ENCODE measurements at places on chromosomes 5 and 9. TPM values are rescaled to one million over a fixed set of nuclear protein-coding genes. Genes with fewer than 3 reads are reported as not detected.

DNA sequence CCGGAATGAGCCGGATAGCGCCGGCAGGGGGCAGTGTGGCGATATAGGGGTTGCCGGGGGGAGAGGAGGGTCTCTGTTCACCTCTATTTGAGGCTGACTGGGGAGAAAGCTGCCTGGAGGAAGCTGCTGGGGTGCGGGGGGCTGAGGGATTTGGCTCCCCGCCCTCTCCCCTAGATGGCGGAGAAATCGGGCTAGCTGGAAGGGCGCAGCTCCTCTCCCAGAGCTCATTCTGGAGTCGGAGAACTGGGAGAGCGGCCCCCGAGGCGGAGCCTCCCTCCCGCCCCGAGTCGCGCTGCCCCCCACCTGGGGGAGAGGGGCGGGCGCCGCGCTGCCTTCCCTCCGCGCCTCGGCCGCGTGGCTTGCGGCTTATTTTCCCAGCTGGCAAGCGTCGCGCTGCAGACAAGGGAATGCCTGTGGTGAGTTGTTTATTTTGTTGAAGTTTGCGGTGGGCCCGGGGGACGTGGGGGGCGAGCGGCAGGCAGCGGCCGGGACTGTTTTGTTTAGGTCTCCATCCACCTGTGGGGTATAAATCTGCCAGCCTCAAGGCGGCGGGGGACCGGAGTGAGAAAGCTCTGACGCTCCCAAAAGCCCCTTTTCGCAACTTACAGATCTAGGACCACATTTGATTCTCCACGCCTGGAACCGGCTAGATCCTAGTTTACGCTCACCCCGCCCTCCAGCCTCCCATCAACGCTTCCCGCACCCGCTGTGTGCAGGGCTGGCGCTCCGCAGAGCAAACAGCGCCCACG is 4.1 kb upstream of the RGMB start:
- DNase-seq: no peak

DNA sequence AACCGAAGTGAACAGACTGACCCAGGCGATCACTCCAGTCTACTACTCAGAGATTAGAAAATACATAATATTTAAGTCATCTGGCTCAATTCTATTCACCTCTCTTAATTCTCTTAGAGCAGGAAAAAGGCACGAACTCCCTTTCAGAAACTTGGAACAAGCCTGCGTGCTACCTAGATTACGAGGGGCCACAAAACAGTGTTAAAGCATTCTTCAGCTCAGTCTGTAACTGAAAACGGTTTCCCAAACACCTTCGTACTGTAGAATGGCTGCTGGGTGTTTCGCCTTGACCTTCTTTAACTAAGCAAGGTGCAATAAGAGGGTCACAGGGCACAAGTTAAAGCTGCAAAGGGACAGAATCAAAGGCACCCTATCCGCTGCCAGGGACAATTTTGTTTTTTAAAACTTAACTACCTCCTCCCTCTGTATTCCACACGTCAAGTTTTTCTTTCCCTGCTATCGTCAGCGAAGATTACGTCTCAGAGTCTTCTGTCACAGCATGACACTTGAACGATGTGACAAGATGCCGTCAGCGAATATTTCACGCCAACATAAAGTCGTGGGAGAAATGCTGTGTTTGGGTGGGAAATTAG is 687 bp downstream of the LYSMD3 start:
- DNase-seq: peak; percentile 31

DNA sequence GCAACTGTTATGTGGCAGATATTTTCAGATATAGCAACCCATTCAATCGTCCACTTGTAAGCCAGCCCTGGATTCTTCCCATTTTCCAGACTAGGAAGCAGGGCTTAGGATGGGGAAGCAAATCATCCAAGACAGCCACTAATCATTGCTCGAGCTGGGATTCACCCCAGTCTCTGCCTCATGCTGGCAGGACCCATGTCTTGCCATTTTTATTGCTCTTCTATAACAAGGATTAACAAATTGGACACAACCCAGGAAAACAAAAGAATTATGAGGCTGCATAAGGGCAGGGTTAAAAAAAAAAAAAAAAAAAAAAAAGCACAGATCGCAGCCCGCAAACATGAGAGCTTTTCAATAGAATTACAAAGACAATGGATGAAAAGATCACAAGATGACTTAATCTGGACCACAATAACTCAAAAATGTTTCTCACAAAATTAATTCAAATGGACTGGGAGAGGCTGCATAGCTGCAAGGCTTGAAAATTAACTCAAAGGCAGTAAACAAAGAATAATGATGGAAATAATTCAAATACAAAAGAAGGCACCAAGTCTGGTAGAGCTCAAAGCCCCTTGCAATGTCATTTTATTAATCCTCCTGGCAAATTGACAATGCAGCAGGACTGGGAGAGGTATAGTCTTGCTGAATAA is 40.7 kb downstream of the ASTN2 start:
- no peak for DNase-seq

GRCh38 chr5:6755941-6756340 is 42.7 kb downstream of the TENT4A start:
- no peak for DNase-seq

- DNase-seq: no peak
Measured at GRCh38 chr9:105531530-105531929, 26.4 kb upstream of the FKTN start.

- DNase-seq: no peak
Measured at GRCh38 chr9:127419348-127419747, 4.8 kb upstream of the ZNF79 start.

DNA sequence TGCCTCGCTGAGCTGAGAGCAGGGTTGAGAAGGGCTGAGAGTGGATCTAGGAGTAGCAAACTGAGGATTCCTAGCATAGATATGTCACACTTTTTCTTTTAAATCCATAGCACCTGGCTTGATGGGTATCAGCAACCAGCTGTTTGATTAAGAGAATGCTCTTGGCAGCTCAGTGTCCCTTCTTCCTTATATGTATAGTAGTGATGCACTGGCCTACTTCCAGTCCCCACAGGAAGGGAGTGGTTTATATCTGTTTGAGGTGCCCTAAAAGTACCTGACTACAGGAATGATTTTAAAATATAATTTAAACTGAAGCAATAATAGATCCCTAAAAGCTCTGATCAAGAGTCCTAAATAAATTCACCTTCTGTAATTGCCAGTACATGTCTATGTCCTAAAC is 546.8 kb upstream of the ZNF608 start:
- no peak for DNase-seq

- no peak for DNase-seq
Measured at GRCh38 chr9:92608909-92609445, 61.0 kb downstream of the IPPK start.

DNA sequence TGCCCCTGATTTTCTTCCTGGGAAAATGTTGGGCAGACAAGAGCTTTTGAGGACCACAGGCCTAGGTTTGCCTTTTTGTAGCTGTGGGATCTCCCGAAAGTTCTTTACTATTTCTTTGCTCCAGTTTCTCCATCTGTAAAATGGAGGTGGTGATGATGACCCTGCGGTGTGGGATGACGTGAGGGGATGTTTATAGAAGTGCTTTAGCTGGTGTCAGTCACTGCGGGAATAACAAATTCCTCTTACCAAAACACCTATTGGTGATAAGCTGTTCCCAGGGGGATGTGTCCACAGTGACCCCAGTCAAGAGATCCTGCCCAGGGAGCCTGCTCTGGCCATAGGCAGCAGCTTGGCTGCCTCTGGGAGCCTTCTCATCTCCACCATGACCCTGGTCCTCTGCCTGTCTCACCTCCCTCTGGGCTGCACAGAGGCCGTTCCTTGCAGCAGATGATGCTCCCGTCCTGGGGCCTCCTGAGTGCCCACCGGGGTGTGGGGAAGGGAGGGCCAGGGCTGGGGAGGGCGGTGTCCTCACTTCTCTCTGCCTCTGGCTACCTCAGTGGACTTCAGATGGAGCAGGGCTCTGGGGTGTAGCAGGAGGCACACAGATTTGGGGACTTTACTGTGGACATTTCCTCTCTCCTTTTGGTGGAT is 77.2 kb downstream of the COL15A1 start:
- no peak for DNase-seq

GRCh38 chr5:33049298-33049697 is 338.2 kb downstream of the NPR3 start:
- peak; percentile 63 for DNase-seq

- no peak for DNase-seq
Measured at GRCh38 chr5:9977070-9977469, 272.6 kb downstream of the ATPSCKMT start.

DNA sequence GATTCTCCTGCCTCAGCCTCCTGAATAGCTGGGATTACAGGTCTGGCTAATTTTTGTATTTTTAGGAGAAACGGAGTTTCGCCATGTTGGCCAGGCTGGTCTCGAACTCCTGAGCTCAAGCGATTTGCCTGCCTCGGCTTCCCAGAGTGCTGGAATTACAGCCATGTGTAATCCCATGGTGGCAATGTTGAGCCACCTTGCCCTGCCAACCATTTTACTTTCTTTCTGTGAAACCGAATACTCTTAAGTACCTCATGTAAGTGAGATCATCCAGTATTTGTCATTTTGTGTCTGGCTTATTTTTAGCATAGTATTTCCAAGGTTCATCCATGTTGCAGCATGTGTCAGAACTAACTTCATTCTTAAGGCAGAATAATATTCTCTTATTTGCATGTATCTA is 8.2 kb downstream of the PRRC2B start:
- DNase-seq: peak; percentile 89

DNA sequence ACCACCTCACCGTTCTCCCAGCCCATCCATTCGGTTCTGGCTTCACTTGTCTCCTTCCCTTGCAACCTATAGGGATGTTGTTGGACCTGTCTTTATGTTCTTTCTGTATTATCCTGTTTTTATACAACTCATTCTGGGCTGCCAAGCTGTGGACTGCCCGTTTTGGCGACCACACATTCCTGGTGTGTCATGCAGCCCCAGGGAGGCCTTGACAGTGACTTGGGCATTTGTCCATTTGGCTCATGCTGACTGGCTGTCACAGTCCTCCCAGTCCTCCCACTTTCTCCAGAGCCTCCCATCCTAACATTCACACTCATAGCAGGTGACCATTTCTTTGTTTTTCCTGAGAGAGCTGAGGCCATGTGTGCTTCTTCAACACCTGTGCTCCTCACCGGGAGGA is 136.4 kb downstream of the SLF1 start:
- no peak for DNase-seq

GRCh38 chr5:67253911-67254310 is 57.3 kb upstream of the CD180 start:
- no peak for DNase-seq

MEGF10 gene
- 0.26 TPM for total RNA-seq

QSOX2 gene
- total RNA-seq: 12.1 TPM

IFNA7 gene
- total RNA-seq: not detected

PLEKHG4B gene
- not detected for total RNA-seq

NUTM2G gene
- not detected for total RNA-seq

MEIKIN gene
- not detected for total RNA-seq

ADAMTS16 gene
- total RNA-seq: not detected

TNPO1 gene
- total RNA-seq: 265 TPM

PCDHB3 gene
- 0.13 TPM for total RNA-seq

APBB3 gene
- 8.1 TPM for total RNA-seq

ANKRD20A1 gene
- total RNA-seq: 0.26 TPM

SLC36A2 gene
- not detected for total RNA-seq

All from bronchial epithelial cell (primary cell).